ENCODE measurements at places on chromosomes 6 and 20.

- no peak for DNase-seq
These were observed 55.7 kb downstream of the PHACTR2 start for GRCh38 chr6:143733510-143733909.

- no peak for DNase-seq
These were observed 4.7 kb upstream of the ECHDC1 start for GRCh38 chr6:127348028-127348661.

DNA sequence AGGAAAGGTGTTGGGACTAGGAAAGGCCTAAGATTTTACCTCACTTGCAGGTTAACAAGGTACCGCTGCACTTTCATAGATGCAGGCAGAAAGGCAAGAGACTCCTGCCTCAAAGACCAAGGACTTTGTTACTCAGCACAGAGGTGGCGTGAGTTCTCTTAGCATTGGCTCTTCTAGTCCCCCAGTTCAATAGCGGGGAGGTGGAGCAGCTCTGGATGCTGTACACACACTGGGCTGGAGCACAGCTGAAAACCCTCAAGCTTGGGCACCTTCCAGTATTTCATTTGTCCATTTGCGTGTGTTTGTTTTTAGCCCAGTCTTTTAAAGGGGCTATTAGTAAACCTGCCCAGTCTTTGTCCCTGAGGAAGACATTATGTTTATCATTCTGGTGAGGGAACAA, 345.2 kb downstream of the FARS2 start:
- DNase-seq = no peak

GRCh38 chr20:42281801-42282200, 663.6 kb upstream of the CHD6 start:
- DNase-seq = no peak

DNA sequence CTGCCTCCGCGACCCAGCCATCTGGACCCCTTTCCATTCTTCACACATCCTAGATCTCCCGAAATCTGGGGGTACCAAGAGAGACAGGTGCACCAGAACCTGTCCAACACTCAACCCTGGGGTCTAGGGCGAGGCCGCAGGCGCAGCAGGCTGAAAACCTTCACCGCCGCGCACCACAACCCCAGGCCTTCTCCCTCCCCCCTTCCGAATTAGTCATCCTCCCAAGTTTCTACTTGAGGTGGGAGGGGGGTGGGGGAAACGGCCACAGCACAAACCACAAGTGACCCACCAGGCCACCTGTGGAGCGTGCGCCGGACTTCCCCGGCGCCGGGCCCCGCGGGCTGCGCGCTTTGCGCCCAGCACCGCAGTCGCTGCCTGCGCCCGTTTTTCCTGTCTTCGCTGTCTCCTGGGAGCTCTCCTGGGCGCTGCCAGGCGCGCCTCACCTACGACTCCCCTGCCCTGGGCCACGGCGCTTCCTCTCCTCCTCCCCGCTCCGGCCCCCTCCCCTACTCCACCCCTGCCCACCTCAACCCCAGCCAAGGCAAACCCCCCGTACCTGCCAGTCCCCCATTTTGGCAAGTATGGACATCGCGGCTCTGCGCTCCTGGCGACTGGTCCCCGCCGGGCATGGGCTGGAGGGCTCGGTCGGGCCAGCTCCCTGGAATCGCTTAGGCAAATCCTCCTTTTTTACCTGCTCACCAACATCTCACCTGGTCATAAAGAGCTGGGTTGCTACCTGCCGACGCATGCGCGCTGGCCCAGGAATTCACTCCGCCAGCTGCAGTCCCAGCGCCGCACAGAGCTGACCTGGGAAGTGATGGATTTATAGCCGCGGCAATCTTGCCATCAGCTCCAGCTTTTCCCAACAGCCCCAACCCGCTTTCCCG, 4.2 kb upstream of the TFAP2A start:
- DNase-seq = no peak

GRCh38 chr20:5973172-5973571, 22.7 kb downstream of the MCM8 start:
- DNase-seq = no peak

DNA sequence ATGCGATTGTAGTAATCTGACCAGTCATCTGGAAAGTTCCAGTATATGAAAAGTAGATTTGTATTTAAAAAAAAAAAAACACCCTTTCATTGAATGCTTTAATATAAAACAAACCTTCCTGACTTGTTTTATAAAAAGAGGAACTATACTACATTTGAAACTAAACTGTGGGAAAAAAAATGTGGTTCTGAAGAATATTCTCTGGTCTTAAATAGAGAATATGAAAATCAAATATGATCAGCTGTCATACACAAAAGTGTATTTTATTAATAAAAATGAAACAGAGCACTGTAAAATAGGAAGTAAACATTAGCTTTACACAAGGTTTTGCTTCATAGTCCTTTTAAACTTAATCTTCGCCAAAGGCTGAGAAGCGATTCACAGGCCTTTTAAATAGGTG, 25.3 kb upstream of the CD83 start:
- DNase-seq = no peak

- no peak for DNase-seq
These were observed 164.5 kb downstream of the MOXD1 start for GRCh38 chr6:132236744-132237143.

DNA sequence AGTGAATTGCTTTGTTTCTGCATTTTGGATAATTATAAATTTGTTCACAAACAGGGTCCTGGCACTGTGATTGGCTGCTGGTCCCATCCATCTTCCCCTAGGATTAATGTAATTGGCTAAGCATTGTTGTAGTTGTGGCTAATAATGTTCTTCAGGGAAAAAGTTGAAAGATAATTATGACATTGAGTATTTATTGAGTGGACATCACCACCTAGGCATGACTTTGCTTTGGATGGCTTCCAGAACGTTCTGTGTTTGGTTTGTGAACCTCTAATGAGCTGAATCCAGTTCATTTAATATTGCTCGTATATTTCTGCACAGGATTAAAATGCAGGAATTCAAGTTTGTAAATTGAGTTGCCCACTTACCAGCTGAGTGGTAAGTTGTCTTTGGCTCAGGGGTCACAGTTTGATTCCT, 55.1 kb downstream of the ARID1B start:
- DNase-seq = no peak

DNA sequence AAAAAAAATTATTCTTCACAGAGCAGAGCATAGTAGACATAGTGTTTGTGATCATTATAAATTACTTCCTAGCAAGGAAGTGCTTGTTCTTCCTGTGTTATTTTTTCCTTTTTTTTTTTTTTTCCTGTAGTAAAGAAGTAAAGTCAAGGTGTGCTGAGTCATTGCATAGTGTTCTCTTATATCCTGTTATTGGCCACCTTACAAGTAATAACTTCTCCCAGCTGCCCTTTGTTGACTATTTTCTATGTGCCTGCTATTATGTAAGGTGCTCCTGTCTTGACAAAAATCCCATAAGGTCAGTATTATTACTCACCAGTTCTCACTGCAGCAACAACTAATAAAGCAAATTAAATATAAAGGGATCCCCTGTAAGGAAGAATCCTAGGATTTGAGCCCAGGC, 195.3 kb downstream of the GJA1 start:
- no peak for DNase-seq

GRCh38 chr6:105179244-105180065, at the start of gene POPDC3:
TSS of gene POPDC3 (minus strand) at chr6:105180014. CDS start at chr6:105161909, 18,105 bp downstream.
- no peak for DNase-seq

GRCh38 chr20:63086421-63087235, 79.9 kb upstream of the BHLHE23 start:
- DNase-seq = no peak

DNA sequence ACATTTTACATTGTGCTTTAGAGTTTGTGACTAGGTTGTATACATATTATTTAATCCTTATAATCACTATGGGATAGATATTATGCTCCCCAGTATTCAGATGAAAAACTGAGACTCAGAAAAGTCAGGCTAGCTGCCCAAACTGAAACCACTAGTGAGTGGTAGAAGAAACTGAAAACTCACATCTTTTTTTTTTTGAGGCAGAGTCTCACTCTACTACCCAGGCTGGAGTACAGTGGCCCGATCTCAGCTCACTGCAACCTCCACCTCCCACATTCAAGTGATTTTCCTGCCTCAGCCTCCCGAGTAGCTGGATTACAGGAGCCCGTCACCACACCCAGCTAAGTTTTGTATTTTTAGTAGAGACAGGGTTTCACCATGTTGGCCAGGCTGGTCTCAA, 22.2 kb downstream of the RNF24 start:
- no peak for DNase-seq

- no peak for DNase-seq
These were observed 89.4 kb downstream of the CEP162 start for GRCh38 chr6:84137989-84138575.

DNA sequence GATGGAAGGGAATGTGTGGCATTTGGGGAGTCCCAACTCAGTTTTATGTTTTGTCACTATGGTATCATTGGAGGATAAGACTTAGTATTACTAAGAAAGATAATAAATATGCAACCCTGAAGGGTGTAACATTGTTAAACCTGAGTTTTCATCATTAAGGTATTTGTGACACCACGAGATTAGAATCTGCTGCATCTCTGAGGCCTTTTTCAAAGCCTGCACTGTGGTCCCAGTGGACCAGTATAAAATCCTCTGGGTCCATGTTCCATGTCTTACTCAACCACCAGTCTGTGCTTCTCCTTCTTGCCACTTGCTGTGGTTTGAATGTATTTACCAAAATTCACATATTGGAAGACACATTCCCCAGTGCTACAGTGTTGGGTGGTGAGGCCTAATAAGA, 130.6 kb downstream of the TBX18 start:
- no peak for DNase-seq

DNA sequence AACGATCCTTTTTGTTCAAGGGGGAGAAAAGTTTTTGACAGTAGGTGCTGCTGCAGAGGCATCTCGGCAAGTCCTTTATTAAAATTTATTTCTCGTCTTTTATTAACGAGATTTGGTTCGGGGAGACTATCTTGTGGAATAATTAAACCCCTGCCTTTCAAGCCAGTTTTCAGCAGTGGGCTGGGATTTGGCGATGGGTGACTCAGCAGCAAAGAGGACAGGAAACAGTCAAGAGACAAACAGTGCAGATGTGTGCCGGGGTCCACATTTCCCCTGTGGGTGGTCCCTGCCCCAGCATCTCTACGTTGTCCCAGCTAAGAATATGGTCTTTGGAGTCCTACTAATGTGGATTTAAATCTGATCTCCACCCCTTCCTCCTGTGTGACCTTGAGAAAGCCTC, 282.8 kb downstream of the CDH26 start:
- no peak for DNase-seq

GRCh38 chr20:57790176-57790575, 80.4 kb upstream of the PMEPA1 start:
- DNase-seq = no peak

- no peak for DNase-seq
These were observed 3.3 kb downstream of the SNAI1 start for GRCh38 chr20:49986049-49986448.

- DNase-seq = no peak
These were observed 168.2 kb upstream of the RIN2 start for GRCh38 chr20:19589787-19590362.

- no peak for DNase-seq
These were observed 208.1 kb downstream of the TINAG start for GRCh38 chr6:54516321-54516720.

DNA sequence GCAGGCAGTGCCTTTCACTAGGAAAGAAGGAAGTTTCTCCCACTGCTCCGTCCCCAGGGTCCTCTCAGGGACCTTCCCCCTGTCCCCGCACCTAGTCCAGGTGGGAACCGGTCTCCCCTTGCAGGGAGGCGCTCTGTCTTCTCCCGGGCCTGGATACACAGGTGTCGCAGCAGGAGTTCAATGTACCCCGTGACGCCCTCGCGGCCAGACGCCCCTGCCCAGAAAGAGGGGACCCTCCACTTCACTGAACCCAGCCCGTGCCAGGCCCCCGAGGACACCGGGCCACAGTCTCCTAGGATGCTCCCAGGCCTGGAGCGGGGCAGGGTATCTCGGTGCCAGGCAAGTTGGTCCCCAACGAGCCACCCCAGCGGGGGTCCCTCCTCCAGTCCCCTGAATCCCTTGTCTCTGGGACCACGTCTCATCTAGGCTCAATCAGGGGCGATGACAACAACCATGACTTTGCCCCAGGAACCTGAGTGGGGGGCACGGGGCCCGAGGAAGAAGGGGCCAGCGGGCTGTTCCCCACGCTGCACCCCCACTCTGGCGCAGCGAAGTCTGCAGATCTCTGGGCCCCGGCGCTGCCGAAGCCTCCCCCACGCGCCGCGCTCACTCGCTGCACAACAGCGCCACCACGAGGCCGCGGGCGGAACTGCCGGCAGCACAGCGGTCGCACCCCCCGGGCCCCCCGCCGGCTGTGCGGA, 103.0 kb downstream of the EDN3 start:
- DNase-seq = peak; percentile 78

DNA sequence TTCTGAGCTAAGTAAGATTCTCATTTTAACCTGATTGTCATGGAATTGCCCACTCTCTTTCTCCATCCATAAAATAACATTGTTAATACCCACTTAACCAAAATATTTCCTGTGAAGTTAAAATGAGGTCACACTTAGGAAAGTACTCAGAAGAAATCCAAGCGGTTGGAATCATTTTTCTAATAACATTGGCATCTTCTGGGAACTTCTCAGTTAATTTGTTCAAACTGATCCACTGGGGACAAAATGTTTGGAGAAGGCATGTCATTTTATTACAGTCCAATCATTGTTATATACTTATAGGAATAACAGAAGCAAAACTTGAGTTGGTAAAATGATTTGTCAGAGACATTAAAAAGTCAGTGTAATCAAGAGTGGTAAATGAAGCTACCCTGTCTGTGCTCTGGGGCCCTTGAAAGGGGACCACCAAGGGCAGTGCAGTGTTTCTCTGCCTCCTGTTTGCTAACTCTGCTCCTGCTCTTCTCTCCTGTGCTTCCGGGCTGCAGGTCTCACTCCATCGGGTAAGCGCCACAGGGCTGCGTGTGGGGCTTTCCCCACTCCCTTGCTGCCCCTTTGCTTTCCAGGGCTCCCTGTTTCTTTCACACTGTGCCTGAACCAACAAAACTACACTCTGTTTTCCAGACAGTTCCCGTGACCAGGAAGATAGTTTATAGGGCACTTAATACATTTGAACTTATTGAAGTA, 50.1 kb downstream of the HDDC2 start:
- no peak for DNase-seq

GRCh38 chr6:28474441-28475219, 31.3 kb upstream of the ZSCAN23 start:
- DNase-seq = no peak

DNA sequence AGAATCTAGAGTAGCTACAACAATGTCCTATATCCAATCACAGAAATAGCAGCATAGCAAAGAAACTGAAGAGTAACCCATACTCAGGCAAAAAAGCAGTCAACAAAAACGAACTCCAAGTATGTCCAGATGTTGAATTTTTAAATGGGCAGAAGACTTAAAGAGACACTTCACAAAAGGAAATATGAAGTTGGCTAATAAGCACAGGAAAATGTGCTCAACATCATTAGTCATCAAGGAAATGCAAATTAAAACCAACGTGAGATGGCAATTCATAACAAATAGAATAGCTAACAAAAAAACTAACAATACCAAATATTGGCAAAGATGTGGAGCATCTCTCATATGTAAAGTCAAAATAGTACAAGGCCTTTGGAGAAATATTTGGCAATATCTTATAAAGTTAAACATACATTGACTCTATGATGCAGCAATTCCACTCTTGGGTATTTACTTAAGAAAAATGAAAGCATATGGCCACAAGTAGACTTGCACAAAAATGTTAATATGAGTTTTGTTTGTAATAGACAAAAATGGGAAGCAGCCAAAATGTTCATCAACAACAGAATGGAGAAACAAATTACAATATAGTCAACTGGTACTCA, 37.7 kb downstream of the FRK start:
- DNase-seq = no peak

GRCh38 chr6:157253699-157254098, 69.6 kb downstream of the TMEM242 start:
- DNase-seq = no peak

- DNase-seq = no peak
These were observed 9.3 kb upstream of the ZFP64 start for GRCh38 chr20:52200870-52201269.
